Stimulated activated CD4-positive, alpha-beta T cell treated with anti-CD3 and anti-CD28 coated beads, Interleukin-2, amount 100 ng/mL, for 4 hours (primary cell): ENCODE measurements at places on chromosomes 6 and 20.
A peak's percentile ranks its signal among the peaks of the same experiment; 100 is the strongest.

GRCh38 chr6:30744054-30744805 is at the start of gene IER3:
Gene IER3, minus strand, starts transcription at chr6:30744547. Its CDS starts 29 bp downstream, at chr6:30744518.
- peak; percentile 88 for DNase-seq

GRCh38 chr6:65088575-65088974 is 618.5 kb downstream of the EYS start:
- no peak for DNase-seq

GRCh38 chr20:49969234-49969633 is 13.5 kb upstream of the SNAI1 start:
- no peak for DNase-seq

DNA sequence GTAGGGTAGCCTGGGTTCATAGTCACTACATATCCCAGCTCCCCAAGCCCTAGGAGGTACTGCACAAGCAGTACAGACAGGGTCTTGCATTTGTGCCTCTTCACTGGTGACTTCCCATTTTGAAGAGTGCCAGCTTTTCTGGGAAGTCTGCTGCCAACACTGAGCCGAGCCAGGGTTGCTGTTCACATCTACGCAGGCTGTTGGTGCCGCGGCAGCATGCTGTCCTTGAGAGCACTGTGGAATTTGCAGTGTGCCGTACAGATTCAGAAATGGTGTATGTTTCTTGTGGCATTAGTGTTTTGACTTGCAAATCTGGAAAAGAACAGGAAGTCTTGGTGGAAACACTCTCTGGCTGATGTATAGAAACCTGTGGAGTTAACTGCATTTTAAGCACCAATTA is 67.5 kb downstream of the JARID2 start:
- DNase-seq: no peak

GRCh38 chr6:169177516-169178166 is 76.0 kb downstream of the THBS2 start:
- DNase-seq: no peak

- no peak for DNase-seq
Measured at GRCh38 chr6:161048641-161049040, 57.1 kb downstream of the MAP3K4 start.

DNA sequence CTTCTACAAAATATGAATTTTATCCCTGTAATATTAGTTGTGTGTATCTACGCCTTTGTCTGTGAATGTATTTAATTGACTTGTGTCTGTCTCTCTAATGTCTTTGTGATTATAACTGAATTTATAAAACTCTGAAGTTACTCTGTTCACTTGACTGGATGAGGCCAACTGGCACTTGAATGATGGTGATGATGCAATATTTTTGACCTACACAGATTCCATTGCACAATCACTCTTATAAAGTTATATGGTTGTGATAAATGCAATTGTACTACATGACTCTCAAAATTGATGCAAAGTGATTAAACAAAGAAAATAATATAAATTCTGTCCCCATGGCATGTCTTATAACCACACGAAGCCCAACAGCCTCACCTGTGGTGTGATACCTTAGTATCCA is 287.3 kb upstream of the PLN start:
- no peak for DNase-seq

DNA sequence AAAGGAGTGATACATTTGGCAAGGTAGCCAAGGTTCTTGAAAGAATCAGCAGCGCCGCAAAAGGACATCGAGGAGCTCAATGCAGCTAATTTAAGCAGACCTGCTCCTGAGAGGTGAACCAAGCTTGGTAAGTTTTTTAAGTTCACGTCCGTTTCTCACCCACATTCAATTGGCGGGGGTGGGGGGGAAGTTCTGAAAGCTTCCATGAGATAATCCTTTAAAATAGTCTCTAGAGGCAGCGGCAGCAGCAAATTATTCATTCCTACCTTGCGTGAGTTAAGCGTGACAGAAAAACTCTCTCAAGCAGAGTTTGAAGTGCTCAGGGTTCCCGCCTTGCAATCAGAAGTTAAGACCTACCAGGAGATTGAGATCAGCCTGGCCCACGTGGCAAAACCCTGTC is 97.3 kb upstream of the NHSL1 start:
- no peak for DNase-seq

GRCh38 chr20:17559338-17559737 is 10.5 kb upstream of the DSTN start:
- DNase-seq: no peak

- no peak for DNase-seq
Measured at GRCh38 chr6:14505401-14505800, 387.8 kb downstream of the CD83 start.
